ENCODE measurements at places on chromosomes 3 and 15.

GRCh38 chr3:167843481-167843880 is 108.0 kb downstream of the SERPINI1 start:
- no peak for DNase-seq

DNA sequence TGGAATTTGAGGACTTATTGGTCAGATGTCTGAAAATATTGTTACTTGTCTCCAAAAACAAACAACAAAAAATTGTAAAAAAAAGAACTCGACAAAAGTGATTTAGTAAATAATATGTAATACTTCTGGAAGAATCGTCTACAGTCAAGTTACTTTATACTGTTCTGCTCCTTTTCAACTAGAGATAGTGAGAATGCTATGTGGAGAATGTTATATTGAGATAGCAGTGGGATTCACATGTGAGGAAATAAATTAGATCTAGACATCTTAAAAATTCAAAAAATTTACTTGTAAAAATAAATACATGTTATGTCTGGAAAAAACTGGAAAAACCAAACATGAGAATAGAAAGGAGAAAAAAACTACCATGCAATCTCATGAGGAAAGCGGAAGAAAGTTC is 64.9 kb downstream of the SGO1 start:
- DNase-seq: no peak

DNA sequence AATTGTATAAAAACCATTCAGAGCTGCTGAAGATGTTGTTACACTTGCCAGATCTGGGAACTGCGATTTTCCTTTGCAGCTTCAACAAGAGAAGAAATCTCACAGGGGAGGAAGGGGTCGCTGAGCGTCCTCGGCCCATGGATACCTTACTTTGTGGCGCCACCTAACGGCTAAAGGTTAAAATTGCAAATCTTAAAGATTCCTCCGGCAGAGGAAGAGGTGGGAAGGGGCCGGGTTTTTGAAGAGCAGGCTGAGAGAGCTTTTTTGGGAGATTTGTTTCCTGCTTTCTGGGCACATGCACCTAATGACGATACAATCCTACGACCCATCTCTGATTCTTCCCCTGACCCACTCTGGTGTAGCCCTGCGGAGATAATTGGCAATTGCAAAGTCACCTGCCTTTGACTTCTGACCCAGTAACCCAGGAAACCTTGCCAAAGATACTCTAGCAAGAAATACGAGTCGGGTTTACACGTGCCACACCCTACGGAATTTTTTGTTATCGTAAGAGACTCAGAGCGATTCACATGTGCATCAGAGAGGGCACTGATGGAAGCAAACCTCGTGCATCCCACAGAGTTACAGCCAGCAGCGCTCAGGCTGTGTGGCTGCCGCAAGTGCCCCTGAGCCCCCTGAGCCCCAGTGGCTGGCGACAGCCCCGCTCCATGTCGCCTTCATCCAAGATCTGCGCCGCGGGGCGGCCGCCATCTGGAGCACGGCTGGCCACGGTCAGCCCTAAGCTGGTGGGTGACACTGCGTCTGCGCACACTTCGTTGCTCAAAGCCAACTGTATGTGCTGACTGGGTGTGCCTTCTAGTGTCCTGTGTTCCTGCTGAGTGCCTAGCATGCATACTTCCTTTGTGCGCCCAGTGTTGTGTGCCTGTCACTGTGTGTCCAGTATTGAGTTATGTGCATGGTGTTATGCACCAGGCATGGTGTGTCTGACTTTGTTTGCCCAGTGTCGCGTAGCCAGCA is 55.2 kb upstream of the CHRNA7 start:
- peak; percentile 71 for DNase-seq

- DNase-seq: no peak
Observed at GRCh38 chr15:51186891-51187290, 92.2 kb upstream of the TNFAIP8L3 start.

DNA sequence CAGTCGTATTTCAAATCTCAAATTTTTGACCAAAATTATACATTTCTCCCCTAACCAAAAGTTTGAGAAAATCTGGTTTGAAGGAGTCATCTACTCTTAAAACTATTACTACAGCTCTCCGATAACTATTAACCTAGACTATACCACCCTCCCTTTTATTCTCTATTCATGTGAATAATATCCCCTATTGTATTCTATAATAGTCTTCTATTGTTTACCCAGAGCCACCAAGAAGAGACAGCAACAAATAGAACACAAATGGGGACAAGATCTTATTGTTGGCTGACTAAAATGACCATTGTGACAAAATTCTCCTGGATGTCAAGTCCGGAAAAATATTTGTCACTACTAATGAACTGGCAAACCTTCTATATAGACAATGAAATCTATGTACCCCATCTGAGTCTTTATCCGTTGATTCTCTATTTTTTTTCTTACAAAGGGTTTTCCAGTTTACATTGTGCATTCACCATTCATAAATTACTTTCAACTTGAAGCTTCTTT is 618.0 kb downstream of the CADM2 start:
- no peak for DNase-seq

DNA sequence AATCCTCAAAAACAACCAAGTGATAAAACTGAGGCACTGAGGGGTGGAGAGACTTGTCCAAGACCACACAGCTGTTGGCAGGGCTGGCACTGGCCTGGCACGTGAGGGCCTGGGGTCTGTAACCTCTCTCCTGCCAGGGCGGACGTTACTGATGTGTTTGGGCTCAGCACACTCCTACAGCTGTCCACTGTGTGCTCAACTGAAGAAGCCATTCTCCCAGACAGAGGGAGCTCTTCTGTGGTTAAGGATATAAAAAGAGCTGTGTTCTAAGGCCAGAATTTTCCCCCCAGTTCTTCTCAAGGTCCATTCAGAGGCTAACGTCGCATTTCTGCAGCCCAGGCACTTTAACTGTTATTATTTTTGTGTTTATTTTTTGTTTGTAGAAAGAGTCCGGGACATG is 429.0 kb upstream of the ATP11B start:
- peak; percentile 47 for DNase-seq

DNA sequence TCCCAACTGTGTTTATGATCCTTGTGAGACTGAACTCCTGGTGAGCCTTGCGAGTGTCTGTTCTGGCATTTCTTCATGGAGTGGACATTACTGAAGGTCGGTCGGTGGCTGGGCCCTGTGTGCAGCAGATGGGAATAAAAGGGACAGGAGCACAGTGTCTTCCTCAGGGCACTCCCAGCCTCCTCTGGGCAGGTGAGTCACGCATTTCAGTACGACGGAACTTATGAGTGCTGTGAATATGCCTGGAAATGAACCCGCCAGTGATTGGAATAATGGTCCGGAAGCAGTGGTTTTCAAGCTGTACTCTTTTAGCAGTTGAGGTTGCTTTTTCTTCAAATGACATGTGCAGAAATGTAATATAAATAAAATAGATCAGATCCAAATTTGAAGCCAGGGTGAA is 55.1 kb downstream of the LARS2 start:
- DNase-seq: no peak

- DNase-seq: no peak
Observed at GRCh38 chr3:114380233-114380651, 86.4 kb downstream of the TIGIT start.

- DNase-seq: no peak
Observed at GRCh38 chr15:90097475-90097874, 4.8 kb downstream of the IDH2 start.

DNA sequence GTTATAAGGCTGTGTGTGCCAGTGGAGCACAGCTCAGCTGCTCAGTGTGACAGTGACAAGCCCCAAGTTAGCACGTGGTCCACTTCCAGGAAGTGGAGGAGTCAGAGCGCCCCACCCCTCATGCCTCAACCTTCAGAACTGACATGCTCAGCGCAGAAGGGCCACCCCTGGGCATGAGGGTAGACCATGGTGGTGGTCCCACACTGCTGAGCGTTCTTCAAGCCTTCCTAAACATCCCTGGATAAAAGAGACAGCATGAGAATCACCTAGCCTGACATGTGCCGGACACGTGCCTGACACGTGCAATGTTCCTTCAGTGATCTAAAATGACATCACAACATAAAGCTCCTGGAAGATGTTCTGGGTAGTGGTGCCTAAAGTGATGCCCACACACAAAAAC is 16.8 kb downstream of the ATP10A start:
- DNase-seq: no peak

DNA sequence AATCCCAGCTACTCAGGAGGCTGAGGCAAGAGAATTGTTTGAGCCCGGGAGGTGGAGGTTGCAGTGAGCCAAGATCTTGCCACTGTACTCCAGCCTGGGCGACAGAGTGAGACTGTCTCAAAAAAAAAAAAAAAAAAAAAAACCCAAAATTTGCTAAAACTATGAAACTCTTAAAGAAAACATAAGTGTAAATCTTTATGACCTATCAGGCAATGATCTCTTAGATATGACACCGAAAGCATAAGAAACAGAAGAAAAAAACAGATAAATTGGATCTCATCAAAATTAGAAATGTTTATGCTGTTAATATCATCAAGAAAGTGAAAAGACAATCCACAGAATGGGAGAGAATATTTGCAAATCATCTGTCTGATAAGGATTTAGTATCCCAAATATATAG is 15.3 kb downstream of the GRAMD2A start:
- no peak for DNase-seq

GRCh38 chr3:39705351-39705900 is 104.0 kb upstream of the MYRIP start:
- DNase-seq: no peak

DNA sequence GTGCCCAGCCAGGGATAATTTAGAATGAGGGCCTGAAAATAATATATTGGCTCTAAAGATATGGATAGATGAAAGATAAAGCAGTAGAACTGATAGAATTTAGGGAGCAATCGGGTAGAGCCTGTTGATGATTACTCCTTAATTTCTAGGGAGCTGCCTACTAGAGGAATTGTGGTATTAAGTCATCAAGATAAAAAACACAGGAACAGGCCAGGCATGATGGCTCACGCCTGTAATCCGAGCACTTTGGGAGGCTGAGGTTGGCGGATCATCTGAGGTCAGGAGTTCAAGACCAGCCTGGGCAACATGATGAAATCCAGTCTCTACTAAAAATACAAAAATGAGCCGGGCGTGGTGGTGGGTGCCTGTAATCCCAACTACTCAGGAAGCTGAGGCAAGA is 130.4 kb downstream of the PCCB start:
- no peak for DNase-seq
